Fibroblast of gingiva (primary cell): ENCODE measurements at places on chromosomes 12 and 14.
A peak's percentile ranks its signal among the peaks of the same experiment; 100 is the strongest.

- DNase-seq = peak; percentile 99
Measured at GRCh38 chr14:29144621-29145020, 378.0 kb downstream of the FOXG1 start.

DNA sequence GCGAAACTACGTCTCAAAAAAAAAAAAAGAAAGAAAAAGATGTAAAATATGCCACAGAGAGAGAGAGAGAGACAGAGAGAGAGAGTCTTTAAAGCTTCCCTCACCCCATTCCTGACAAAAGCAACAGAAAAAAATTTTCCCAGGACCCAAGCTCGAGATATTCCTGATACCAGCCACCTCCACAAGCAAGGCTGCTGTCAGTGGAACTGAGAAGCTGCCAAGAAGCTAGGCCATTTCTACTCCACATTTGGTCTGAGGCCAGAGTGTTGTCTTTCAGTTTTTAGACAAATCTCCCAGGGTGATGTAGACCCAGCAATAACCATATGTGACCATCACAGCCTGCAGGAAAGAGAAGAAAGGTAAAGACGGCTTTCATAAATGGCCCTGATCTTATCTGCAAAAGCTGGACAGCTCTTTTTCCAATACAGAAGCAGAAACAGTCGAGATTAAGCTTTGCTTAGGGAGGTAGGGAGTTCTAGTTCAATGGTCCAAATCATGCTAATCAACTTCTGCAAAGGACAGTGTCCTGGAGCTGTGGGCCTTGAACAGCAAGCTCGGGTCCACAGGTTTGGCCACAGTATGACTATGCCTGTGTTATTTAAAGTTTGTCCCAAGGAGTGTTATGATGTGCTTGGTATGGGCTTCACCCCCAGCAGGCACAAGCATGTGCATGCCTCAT, 130.3 kb upstream of the NUDT4 start:
- DNase-seq = no peak

DNA sequence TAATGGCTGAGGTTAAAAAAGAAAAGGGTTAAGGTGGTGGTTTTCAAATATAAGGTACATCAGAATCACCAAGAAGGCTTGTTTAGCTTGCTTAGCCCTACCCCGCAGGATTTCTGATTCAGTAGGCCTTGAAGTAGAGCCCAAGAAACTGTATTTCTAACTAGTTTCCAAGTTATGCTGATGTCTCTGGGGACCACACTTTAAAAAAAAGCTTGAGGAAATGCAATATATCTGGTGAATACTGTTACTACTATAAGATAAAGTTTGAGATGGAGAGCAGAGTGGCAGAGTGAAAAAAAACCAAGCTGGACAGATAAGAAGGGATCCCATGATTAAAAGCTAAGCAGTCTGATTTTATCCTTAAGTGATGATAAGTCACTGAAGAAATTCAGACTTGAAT, 18.3 kb upstream of the GXYLT1 start:
- DNase-seq = no peak

DNA sequence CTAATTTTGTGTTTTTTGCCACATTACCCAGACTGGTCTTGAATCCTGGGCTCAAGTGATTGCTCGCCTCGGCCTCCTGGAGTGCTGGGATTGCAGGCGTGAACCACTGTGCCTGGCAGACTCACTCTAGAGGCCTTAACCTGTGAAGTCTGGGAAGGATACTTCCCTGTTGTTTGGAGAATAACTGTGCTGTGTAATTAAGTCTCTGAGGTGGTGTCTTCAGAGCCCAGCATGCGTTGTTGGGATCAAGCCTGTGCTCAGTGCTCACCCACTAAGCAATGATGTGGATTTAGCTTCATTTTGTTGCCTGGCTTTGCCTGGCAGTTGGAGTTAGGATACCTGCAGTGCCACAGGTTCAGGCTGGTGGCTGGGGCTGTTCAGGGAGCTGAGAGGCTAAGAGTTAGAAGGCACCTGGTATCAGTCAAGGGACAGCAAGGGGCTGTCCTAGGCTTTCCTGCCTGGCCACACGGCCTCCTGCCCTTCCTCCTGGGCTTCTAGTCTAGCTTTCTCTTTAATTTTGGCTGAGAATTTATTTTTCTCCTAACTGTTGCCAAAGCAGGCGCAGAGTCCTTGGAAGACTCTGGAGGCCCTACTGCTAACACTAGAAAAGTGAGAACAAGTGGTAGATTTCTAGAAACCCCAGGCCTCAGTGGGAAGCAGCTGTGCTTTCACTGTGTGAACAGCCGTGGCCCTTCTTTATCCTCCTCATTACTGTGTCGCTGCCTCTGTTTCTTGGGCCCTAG, 38.5 kb downstream of the EP400 start:
- no peak for DNase-seq

GRCh38 chr14:21098076-21098891, at the start of gene ZNF219:
Gene ZNF219 (minus strand): TSS chr14:21098655. CDS start chr14:21093591, 5,064 bp downstream.
- DNase-seq = peak; percentile 51

DNA sequence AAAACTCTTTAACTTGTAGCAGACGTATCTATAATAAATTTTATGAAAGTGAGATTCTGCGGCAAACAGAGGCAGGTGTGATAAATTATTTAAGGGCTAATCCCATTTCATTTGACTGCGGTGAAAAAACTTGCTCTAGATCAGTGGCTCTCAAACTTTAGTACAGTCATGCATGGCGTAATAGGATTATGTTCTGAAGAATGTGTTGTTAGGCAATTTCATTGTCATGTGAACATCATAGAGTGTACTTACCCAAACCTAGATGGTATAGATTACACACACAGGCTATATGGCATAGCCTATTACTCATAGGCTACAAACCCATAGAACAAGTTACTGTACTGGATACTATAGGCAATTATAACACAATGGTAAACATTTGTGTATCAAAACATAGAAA, 83.7 kb downstream of the HEATR5A start:
- peak; percentile 82 for DNase-seq

GRCh38 chr14:22472935-22473854, 115.8 kb downstream of the DAD1 start:
- peak; percentile 21 for DNase-seq

DNA sequence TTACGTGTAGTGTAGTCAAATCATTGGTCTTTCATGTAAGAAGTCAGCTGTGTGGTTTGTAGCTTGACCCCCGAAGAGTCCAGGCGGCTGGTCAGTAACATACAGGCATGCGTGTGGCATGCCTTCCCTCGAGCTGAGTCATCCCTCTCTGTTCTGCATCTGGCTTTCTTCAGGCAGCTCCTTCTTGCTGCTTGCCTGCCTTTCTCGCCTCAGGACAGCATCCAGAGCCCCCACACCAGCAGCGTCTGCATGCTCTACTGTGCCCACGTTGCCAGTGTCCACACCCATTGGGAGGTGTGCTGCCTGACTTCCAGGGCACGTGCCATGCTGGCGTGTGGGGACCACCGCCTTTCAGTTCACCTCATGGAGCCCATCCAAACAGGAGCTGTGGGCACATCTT, 96.8 kb downstream of the EP400 start:
- peak; percentile 83 for DNase-seq

DNA sequence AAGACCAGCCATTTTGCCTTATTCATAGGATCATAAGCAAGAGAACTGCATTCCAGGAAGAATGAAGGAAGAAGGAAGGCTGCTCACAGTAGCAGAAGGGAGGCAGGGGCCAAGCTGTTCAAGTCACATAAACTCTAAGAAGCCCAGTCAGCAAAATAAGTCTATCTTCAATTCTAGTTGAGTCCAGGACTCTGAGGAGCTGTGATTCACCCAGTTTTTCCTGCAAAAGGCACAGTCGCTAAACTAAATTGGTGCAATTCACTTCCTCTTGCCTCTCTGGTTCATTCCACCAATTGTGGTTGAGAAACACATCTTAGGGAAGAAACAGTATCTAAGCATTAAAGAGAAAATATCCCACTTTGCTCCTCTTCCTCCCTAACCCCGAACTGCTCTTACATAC, 9.8 kb downstream of the ZNF641 start:
- DNase-seq = no peak

- no peak for DNase-seq
Measured at GRCh38 chr12:68157380-68157779, 2.2 kb downstream of the IFNG start.
